CD4-positive, alpha-beta T cell treated with Interferon gamma for 1 hour (primary cell): ENCODE measurements at places on chromosomes 12 and 14.

GRCh38 chr12:90149453-90149852 is 440.8 kb upstream of the ATP2B1 start:
- DNase-seq: no peak

- no peak for DNase-seq
Measured at GRCh38 chr14:88029500-88029899, 24.6 kb downstream of the GPR65 start.

GRCh38 chr12:74129702-74130101 is 407.9 kb upstream of the ATXN7L3B start:
- no peak for DNase-seq

GRCh38 chr12:47433876-47434275 is 272.0 kb downstream of the RPAP3 start:
- DNase-seq: no peak

DNA sequence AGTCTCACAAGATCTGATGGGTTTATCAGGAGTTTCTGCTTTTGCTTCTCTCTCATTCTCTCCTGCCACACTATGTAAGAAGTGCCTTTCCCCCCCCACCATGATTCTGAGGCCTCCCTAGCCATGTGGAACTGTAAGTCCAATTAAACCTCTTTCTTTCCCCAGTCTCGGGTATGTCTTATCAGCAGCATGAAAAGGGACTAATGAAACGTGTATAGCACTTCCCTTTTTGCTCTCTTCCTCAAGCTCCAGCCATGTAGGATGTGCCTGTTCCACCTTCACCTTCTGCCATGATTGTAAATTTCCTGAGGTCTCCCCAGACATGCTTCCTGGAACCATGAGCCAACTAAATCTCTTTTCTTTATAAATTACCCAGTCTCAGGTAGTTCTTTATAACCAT is 7.0 kb upstream of the CRACR2A start:
- DNase-seq: no peak

GRCh38 chr14:91893669-91894068 is 26.3 kb upstream of the TC2N start:
- peak; percentile 13 for DNase-seq

- DNase-seq: no peak
Measured at GRCh38 chr14:91817566-91818325, 49.6 kb downstream of the TC2N start.
